ENCODE measurements at places on chromosomes 11 and 22. TPM values are rescaled to one million over a fixed set of nuclear protein-coding genes. Genes with fewer than 3 reads are reported as not detected.

SNX32 gene
- total RNA-seq, result not detected

- peaks cover 6% of the 10 kb centered on the region for H3K36me3 ChIP-seq
- H3K4me3 ChIP-seq, result no peak overlapping the region
- no peaks in the 10 kb centered on the region for H3K27me3 ChIP-seq
- no peak overlapping the region for H3K27ac ChIP-seq
- 0 out of 2 replicates have a peak, but pooled peaks cover 2% of the 10 kb centered on the region for H3K4me1 ChIP-seq
Observed at GRCh38 chr22:40265783-40266182, 80.5 kb upstream of the ADSL start.

- no peaks in the 10 kb centered on the region for H3K36me3 ChIP-seq
- H3K4me1 ChIP-seq, result no peaks in the 10 kb centered on the region
- no peak overlapping the region for H3K27ac ChIP-seq
- DNase-seq, result no peak
Observed at GRCh38 chr11:17750013-17750800, 15.6 kb downstream of the KCNC1 start.

CCDC188 gene
- 1.8 TPM for total RNA-seq

CYP2D6 gene
- 0.13 TPM for total RNA-seq

TRABD gene
- total RNA-seq, result 19.5 TPM

WBP2NL gene
- total RNA-seq, result not detected

GRCh38 chr11:8039530-8040260, 41.3 kb upstream of the TUB start:
- no peak overlapping the region for H3K4me3 ChIP-seq
- H3K4me1 ChIP-seq, result no peaks in the 10 kb centered on the region
- DNase-seq, result no peak
- H3K36me3 ChIP-seq, result no peaks in the 10 kb centered on the region
- no peak overlapping the region for H3K27ac ChIP-seq

- no peak overlapping the region for H3K4me3 ChIP-seq
- H3K4me1 ChIP-seq, result no peaks in the 10 kb centered on the region
- no peak overlapping the region for H3K27ac ChIP-seq
- H3K36me3 ChIP-seq, result no peaks in the 10 kb centered on the region
- H3K27me3 ChIP-seq, result peaks cover 47% of the 10 kb centered on the region
- DNase-seq, result no peak
Observed at GRCh38 chr11:63489879-63490278, 1.1 kb downstream of the PLAAT5 start.

CCDC34 gene
- total RNA-seq, result 3.9 TPM

Measured in GM23248 (cell line).